ENCODE measurements at places on chromosomes 4 and X.

GRCh38 chr4:78545275-78546246 is 6.0 kb upstream of the ANXA3 start:
- no peak for DNase-seq

DNA sequence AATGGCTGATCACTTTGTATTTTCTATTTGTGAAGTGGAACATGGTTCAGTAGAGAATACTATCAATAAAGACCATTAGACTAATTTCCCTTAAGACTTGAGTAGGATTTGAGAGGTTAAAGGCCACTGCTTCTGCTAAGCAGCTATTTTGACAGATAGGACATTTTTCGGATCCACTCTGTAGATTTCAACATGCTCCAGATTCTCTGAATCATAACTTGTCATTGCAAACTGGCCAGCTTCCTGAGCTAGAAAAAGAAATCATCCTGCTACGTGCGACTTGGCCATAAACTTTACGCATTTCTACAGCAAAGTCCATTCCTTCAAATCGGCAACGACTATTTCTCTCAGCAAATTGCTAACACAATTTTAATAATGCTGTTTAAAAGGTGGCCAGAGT is 55.2 kb downstream of the MGST2 start:
- DNase-seq, result no peak

GRCh38 chrX:24955372-24955930 is 60.3 kb downstream of the ARX start:
- no peak for DNase-seq

DNA sequence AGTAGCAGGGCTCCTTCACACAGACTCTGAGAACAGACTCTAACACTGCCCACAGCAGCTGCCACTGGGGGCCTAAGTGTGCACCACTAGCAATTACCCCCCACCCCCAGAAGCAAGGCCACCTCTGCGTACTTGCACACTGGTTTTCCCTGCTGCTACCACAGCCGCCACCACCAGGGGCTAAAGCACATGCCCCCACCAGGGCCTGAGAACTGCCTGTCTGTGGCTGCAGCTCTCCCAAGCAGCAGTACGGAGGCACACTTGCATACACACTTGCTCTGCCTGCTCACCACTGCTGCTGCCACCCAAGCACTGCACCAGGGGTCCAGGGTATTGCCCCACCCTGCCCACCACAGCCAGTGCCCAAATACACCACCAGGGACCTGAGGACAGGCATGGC is 59.6 kb downstream of the SCML2 start:
- no peak for DNase-seq

- DNase-seq, result no peak
Measured at GRCh38 chrX:149652232-149652981, 20.8 kb upstream of the TMEM185A start.

- DNase-seq, result no peak
Measured at GRCh38 chr4:30945586-30945985, 225.4 kb downstream of the PCDH7 start.

DNA sequence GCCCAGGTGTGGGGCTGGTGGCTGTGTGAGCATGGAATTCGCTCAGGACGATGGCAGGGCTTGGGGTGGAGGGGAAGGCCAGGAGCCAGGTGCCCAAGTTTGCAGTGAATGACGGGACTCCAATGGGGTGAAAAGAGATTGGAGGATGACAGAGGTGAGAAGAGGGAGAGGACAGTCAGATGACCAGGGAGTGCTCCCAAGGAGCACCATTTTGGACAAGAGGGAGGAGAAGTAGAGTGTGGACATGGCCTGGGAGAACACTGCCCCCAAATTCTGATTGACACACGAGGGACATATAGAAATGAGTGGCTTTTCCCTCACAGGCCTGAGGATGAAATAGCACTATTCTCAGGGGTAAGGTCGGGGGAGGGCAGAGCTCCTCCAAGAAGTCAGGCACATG is 6.7 kb downstream of the MRFAP1 start:
- no peak for DNase-seq

GRCh38 chr4:23969635-23970145 is 79.8 kb upstream of the PPARGC1A start:
- no peak for DNase-seq

GRCh38 chr4:98289375-98289774 is 28.2 kb downstream of the RAP1GDS1 start:
- no peak for DNase-seq

GRCh38 chr4:74260036-74260435 is 48.2 kb upstream of the EPGN start:
- DNase-seq, result no peak

- DNase-seq, result peak; percentile 31
Measured at GRCh38 chrX:118528071-118528737, 32.6 kb downstream of the DOCK11 start.

GRCh38 chr4:140757232-140757630 is 1.0 kb upstream of the TBC1D9 start:
- no peak for DNase-seq

- no peak for DNase-seq
Measured at GRCh38 chrX:35798042-35798441, at the start of gene MAGEB16. MAGEB16 (plus strand) TSS chrX:35798342; CDS start chrX:35802197, 3,855 bp downstream.

DNA sequence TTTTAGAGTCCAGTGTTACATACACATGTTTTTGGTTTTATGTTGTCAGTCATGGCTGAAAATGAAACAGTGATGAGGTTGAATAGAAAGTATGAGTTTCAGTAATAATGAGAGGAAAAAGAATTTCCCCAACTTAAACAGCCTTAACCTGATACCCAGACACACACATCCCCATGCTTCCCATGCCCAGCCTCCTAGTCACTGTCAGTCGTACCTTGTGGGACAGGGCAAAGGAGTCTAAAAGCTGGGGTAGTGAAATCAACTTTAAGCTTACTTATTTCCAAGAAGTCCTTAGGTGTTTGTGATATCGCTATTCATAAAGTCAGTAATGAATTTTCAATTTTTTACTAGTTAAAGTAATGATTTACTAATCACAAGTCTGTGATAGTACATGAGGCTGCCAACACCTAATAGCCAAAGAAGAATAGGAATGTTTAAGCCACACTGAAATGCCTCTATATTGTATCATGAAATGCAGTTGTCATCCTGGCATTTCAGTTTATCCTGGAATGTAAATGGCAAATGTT is 24.3 kb upstream of the GPR34 start:
- DNase-seq, result no peak
